ENCODE measurements at places on chromosomes 6 and 20. TPM values are rescaled to one million over a fixed set of nuclear protein-coding genes. Genes with fewer than 3 reads are reported as not detected.

DNA sequence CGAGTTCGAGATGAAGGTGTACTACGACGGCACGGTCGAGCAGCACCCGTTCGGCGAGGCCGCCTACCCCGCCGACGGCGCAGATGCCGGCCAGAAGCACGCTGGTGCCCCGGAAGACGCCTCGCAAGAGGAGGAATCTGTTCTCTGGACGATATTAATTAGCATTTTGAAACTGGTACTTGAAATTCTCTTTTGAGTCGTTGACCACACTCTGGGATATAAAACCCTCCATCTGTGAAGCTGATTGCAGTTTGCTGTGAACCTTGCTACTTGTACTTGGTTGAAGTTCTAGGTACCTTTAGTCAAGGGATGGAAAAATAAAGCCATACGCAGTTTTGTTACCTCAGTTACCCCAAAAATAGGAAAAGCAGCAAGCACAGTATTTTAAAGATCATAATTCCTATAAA, 917 bp downstream of the C6orf120 start:
- DNase-seq = no peak

- DNase-seq = no peak
These were observed 22.8 kb upstream of the PCMTD2 start for GRCh38 chr20:64232794-64233193.

- no peak for DNase-seq
These were observed 31.7 kb downstream of the BEND6 start for GRCh38 chr6:56986611-56987010.

The SAMD3 gene
- not detected for total RNA-seq

The PTCHD4 gene
- 3.4 TPM for total RNA-seq

The EPPIN gene
- total RNA-seq = not detected

DNA sequence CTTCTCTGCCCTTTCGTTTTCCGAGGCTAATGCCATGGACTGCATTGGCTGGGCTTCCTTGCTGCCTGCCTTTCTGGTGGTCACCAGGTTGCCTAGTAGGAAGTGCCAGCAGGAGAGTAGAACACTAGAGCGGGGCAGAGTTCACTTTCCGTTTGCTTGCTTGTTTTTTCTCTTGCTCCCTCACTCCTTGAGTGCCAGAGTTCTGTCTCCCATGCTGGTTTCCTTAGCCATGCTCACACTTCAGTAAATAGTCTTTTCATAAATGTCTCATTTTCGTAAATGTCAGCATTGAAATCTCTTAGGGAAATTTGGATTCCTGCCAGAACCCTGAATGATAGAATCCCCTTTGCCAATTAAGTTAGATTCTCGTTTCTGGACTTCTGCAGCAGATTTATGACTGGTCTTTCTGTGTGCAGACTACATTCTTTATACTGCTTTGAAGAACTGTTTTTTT, 63.9 kb downstream of the FAM83B start:
- no peak for DNase-seq

DNA sequence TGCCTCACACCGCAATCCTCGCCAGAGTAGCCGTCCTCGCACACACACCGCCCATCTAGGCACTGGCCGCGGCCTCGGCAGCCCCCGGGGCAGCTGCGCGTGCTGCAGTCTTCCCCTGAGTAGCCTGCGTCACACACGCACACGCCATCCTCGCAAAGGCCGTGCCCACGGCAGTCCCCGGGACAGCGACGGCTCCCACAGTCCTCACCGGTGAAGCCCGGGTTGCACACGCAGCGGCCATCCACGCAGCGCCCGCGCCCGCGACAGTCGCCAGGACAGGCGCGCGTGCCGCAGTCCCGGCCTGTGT, 13.1 kb downstream of the TNXB start:
- no peak for DNase-seq

DNA sequence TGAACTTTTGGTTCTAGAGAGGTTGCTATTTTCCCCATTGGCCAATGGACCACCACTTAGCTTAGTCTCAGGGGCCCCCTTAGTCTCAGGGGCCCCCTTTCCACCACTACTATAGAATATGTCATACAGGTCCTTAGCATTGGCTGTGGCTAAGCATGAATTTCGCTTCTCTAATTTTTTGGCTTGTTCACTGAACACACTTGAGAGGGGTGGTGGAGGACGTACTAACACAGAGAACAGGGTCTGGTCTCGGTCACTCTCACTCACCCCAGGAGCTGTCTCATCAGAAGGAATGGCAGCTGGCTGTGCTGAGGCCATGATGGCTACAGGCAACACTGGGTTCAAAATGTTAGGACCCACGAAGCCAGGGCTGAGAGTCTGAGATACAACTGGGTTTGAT, 30.3 kb downstream of the ZNF318 start:
- DNase-seq = no peak

- no peak for DNase-seq
These were observed 440.0 kb upstream of the HSF2 start for GRCh38 chr6:121959501-121959900.

The GJA10 gene
- total RNA-seq = not detected

GRCh38 chr20:4217349-4217841, 202.0 kb upstream of the RNF24 start:
- no peak for DNase-seq

GRCh38 chr6:10140136-10140535, 274.7 kb downstream of the TFAP2A start:
- no peak for DNase-seq

DNA sequence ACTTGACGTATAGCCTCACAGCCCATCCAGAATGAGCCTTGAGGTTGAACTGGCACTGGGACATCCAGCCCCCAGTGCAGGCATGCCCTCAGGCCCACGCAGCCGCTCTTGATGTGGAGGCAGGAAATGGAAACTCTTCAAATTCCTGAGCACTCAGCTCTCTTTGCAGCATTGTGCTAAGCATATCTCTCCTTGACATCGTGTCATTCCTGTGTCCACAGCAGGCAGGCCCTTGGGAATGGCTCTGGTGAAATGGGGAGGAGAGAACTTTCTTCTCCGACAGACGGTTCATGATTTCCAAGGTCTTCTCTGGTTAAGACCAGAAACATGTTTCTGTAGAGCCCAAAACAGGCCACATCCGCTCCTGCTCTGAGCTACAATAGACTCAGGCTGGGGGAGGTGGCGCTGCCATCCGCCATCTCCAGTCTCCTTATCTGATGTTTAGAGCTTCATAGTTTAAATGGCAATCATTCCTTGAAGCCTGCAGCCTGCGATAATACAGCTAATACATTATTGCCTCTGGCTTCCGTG, 248.8 kb downstream of the CDH4 start:
- DNase-seq = no peak

DNA sequence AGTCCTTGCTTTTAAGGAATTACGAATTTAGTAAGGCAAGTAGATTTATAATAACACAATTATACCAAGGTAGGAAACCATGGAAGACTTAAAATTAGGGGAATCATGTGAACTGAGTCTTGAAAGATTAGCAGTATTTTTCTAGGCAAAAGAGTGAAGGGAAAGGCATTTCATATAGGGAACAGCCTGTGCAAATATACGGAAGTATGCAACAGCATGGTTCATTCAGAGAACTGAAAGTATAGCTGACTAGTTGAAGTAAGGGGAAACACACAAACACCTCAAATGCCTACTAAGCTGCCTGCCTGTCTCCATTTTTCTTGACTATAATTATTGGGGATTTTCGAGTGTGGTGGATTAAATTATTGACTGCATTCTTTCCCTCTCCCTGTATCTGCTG, 39.0 kb upstream of the ECHDC1 start:
- no peak for DNase-seq

DNA sequence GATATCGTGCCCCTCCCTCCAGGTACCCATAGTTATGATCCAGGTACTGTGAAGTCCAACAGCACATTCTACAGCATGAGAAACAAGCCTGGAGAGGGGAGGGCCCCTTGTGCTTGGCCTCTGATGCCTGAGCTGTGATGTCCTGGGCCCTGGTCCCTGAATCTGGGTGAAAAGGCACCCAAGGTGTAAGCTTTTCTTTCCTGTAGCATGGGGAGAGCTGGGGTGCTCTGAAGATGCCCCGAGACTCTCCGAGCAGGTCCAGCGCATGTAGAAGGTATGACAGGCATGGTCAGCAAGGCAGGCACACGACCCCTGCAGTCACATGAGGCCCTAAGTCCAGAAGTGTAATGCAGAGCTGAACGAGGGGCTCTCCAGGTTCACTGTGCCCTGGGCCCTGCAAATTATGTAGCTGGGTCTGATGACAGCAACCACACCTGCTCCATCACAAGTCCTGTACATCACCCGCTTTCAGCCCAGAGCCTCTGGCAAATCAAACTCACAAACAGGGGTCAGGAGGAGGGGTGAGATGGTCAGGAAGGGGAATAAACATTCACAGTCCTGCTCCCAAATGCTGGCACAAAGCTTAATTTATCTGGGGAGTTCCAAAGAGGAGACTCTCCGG, 1.8 kb upstream of the CTSZ start:
- DNase-seq = no peak
